ENCODE measurements at places on chromosomes 5 and 9. TPM values are rescaled to one million over a fixed set of nuclear protein-coding genes. Genes with fewer than 3 reads are reported as not detected.

ISOC1 gene
- 19.1 TPM for total RNA-seq

SV2C gene
- total RNA-seq, result 0.32 TPM

COL27A1 gene
- 13.0 TPM for total RNA-seq

CDC26 gene
- total RNA-seq, result 29.1 TPM

RANBP3L gene
- 2.8 TPM for total RNA-seq

LRRC14B gene
- total RNA-seq, result not detected

SOHLH1 gene
- not detected for total RNA-seq

C9orf50 gene
- total RNA-seq, result not detected

PPIC gene
- 39.5 TPM for total RNA-seq

TMED9 gene
- total RNA-seq, result 132 TPM

ANKRD31 gene
- 0.27 TPM for total RNA-seq

ACO1 gene
- total RNA-seq, result 33.6 TPM

NUTM2G gene
- not detected for total RNA-seq

SLCO4C1 gene
- 29.5 TPM for total RNA-seq

GPR150 gene
- total RNA-seq, result 0.18 TPM

SEMA5A gene
- total RNA-seq, result 29.3 TPM

SIL1 gene
- total RNA-seq, result 40.6 TPM

NIM1K gene
- 4.8 TPM for total RNA-seq

SSBP2 gene
- total RNA-seq, result 41.1 TPM

SLC6A18 gene
- total RNA-seq, result not detected

SPINK13 gene
- total RNA-seq, result not detected

HRH2 gene
- 9.6 TPM for total RNA-seq

LRRTM2 gene
- total RNA-seq, result 0.30 TPM

PTGR1 gene
- total RNA-seq, result 42.7 TPM

NR5A1 gene
- not detected for total RNA-seq

NEUROG1 gene
- total RNA-seq, result not detected

UBQLN1 gene
- 88.4 TPM for total RNA-seq

PDLIM4 gene
- total RNA-seq, result 6.7 TPM

ARID3C gene
- total RNA-seq, result not detected

DELE1 gene
- 75.0 TPM for total RNA-seq

PCDHGA4 gene
- 3.1 TPM for total RNA-seq

PCDHB5 gene
- 1.8 TPM for total RNA-seq

IL3 gene
- not detected for total RNA-seq

CMYA5 gene
- total RNA-seq, result 2.0 TPM

CCNO gene
- total RNA-seq, result 2.2 TPM

OR1J2 gene
- total RNA-seq, result not detected

LCN15 gene
- total RNA-seq, result not detected

INSL6 gene
- total RNA-seq, result not detected

INSL4 gene
- not detected for total RNA-seq

ABHD17B gene
- 12.8 TPM for total RNA-seq

FOXD4L6 gene
- not detected for total RNA-seq
